ENCODE measurements at places on chromosomes 11 and 22. TPM values are rescaled to one million over a fixed set of nuclear protein-coding genes. Genes with fewer than 3 reads are reported as not detected.

- H3K36me3 ChIP-seq = no peaks in the 10 kb centered on the region
- no peak overlapping the region for H3K4me3 ChIP-seq
- DNase-seq = no peak
- no peaks in the 10 kb centered on the region for H3K27me3 ChIP-seq
Measured at GRCh38 chr11:70158201-70158600, 44.9 kb upstream of the FADD start.

- no peak overlapping the region for H3K27ac ChIP-seq
- no peak for DNase-seq
- no peak overlapping the region for H3K4me3 ChIP-seq
- H3K4me1 ChIP-seq = no peaks in the 10 kb centered on the region
Measured at GRCh38 chr11:30422447-30423278, 99.8 kb downstream of the ARL14EP start.

DNA sequence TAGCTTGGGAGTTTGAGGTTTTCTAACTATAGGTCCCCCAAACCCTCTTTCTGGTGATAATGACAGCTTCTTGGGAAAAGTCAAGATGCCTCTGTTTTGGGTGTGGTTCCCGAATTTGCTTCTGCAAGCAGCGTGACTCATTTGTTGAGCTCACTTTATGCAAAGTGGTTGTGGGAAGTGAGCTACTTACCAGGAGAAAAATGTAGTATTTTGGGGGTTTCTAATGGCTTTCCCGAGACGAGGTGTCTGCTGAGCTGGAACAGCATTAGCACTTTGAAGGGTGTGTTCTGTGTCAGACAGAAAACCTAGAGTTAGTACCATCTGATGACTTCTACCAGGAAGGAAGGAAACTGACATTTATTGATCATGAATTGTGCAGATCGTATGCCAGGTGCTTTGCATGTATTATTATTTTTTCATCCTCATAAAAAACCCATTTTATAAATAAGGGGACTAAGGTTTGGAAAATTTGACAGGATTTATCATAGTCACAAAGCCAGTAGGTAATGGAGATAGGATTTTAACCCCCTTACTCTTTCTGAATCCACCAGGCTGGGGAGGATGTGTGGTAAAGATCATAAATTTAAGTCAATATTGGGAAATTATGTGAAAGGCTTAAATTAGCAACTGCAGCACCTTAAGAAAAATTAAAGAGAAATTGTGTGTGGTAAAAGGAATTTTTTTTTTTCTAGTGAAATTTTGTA, 108.8 kb upstream of the CD44 start:
- H3K4me3 ChIP-seq = no peak overlapping the region
- no peaks in the 10 kb centered on the region for H3K4me1 ChIP-seq
- no peak for DNase-seq
- no peaks in the 10 kb centered on the region for H3K27me3 ChIP-seq

- no peaks in the 10 kb centered on the region for H3K27me3 ChIP-seq
- H3K4me1 ChIP-seq = no peaks in the 10 kb centered on the region
- no peak overlapping the region for H3K27ac ChIP-seq
- DNase-seq = no peak
- no peaks in the 10 kb centered on the region for H3K36me3 ChIP-seq
Measured at GRCh38 chr11:35009191-35009943, 92.9 kb downstream of the PDHX start.

DNA sequence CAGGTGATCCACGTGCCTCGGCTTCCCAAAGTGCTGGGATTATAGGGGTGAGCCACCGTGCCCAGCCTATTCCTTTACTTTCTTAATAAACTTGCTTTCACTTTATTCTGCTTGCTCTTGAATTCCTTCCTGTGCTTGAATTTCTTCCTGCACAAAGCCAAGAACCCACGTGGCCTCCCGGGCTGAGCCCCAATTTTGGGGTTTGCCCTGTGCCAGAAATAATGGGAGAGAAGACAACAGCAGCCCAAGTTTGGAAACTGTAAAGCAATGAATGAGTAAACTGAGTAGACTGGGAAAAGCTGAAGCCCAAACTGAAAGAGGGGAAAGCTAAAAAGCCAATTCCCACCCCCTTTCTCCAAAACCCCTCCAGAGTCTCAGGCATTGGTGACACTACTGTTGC, 136.4 kb downstream of the NECTIN1 start:
- no peaks in the 10 kb centered on the region for H3K4me1 ChIP-seq
- no peak for DNase-seq
- H3K4me3 ChIP-seq = no peak overlapping the region
- H3K27me3 ChIP-seq = no peaks in the 10 kb centered on the region

RIMBP3B gene
- total RNA-seq = not detected

NRGN gene
- 7.0 TPM for total RNA-seq

MYO7A gene
- 10.6 TPM for total RNA-seq

DNA sequence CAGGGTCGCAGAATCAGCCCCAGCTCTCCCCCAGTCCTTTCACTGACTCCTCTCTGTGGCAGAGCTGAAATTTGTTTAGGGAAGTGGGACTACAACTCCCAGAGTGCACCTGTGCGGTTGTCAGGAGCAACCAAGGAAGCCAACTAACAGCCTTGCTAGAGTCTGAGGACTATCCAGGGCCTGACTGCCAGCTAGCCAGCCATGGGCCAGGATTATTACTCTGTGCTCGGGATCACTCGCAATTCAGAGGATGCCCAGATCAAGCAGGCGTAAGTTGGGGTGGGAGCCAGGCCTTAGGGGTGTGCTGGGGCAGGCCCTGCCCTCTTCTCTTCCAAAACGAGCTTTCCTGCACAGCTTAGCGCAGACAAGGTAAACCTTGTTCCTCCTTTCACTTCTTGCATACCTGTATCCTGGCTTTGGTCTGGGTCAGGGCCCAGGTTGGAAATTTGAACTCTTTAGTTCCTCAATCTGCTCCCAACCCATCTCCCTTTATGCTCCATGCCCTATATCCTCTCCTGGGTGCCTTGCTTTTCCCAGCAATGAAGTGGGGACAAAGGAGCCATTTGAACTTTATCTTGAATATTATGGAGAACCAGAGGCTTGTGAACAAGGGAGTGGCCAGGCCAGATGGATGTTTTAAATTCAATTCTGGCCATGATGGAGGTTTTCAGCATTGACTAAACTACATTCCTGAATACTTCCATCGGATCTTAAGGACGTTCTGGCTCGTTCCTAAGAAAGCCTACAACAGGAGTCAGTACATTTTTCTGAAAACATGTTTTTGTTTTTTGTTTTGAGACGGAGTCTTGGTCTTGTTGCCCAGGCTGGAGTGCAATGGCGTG, at the start of gene DNAJB13:
DNAJB13 (plus strand) TSS at position 158 of the 842 bp plus-strand sequence; CDS start at position 202, 44 bp downstream.
- no peaks in the 10 kb centered on the region for H3K36me3 ChIP-seq
- H3K4me1 ChIP-seq = no peaks in the 10 kb centered on the region
- H3K27me3 ChIP-seq = no peaks in the 10 kb centered on the region
- no peak within 1 kb of the TSS for H3K4me3 ChIP-seq

DLG2 gene
- total RNA-seq = 12.0 TPM

PRAME gene
- 1.3 TPM for total RNA-seq

DNA sequence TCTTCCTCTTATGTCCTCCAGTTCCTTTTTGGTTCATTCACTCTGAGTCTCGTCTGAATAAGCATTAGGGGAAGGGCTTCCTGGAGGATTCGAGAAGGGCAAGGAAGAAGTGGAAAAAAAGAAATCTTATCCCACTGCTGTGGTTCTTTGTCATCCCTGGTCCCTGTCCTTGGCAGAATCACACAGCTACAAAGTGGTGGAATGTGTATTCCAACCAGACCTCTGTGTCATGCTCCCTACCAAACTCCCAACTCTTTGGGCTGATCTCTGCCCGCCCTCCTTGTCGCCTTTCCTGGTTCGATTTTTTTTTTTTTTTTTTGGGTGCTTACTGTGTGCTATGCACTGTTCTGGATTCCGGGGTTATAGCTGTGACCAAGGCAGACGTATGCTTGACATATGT, 61.0 kb downstream of the TEAD1 start:
- H3K4me1 ChIP-seq = peaks cover 2% of the 10 kb centered on the region
- no peak overlapping the region for H3K27ac ChIP-seq
- no peaks in the 10 kb centered on the region for H3K36me3 ChIP-seq
- no peak for DNase-seq
- no peak overlapping the region for H3K4me3 ChIP-seq

BACE1 gene
- total RNA-seq = 30.7 TPM

GRCh38 chr11:105897161-105897560, 124.9 kb downstream of the MSANTD4 start:
- no peak for DNase-seq
- no peaks in the 10 kb centered on the region for H3K27me3 ChIP-seq
- H3K36me3 ChIP-seq = no peaks in the 10 kb centered on the region
- no peak overlapping the region for H3K4me3 ChIP-seq
- no peak overlapping the region for H3K27ac ChIP-seq

ADM2 gene
- total RNA-seq = 0.24 TPM
